ENCODE measurements at places on chromosomes 3 and 15.

DNA sequence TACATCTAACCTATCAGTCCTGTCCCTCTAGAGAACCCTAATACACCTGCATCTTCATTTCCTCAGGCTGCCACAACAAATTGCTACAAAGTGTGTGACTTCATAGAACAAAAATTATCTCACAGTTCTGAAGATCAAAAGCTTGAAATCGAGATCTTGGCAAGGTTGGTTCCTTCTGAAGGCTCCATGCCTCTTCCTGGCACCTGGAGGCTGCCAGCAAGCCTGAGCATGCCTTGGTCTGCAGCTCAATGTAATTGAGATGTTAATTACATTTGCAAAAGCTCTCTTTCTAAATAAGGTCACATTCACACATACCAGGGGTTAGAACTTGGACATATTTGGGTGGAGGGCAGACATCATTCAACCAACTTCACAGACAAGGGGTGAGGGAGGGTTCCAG lies 86.4 kb upstream of the ABHD17C start:
- DNase-seq, result no peak

GRCh38 chr3:78277801-78278200 lies 1237.9 kb downstream of the ROBO2 start:
- no peak for DNase-seq

DNA sequence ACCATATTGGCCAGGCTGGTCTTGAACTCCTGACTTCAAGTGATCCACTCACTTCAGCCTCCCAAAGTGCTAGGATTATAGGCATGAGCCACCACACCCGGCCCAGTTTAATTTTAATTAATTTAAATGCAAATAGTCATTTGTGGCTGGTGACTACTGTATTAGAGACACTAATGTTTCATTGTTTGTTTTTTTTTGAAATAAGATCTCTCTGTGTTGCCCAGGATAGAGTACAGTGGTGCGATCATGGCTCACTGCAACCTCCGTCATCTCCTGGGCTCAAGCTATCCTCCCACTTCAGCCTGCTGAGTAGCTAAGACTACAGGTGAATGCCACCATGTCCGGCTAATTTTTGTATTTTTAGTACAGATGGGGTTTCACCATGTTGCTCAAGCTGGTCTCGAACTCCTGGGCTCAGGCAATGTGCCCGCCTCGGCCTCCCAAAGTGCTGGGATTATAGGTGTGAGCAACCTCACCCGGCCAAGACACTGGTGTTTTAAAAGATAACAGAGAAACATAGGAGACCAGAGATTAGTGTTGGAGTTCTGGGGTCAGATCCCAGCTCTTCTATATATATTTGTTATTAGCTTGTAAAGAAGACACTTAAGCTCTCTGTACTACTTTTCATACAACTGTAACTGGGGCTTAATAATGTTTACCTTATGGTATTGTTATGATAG lies 34.5 kb upstream of the RAB11A start:
- no peak for DNase-seq

GRCh38 chr3:105764378-105765307 lies 104.2 kb downstream of the CBLB start:
- DNase-seq, result no peak
